ENCODE measurements at places on chromosomes 5 and 9. TPM values are rescaled to one million over a fixed set of nuclear protein-coding genes. Genes with fewer than 3 reads are reported as not detected.

- no peak within 1 kb of the TSS for H3K27ac ChIP-seq
- H3K4me1 ChIP-seq = no peaks in the 10 kb centered on the region
- H3K27me3 ChIP-seq = no peaks in the 10 kb centered on the region
- H3K4me3 ChIP-seq = peak within 1 kb of the TSS; percentile 71
- no peak for DNase-seq
- no peaks in the 10 kb centered on the region for H3K36me3 ChIP-seq
Measured at GRCh38 chr9:36036780-36037548, at the start of gene RECK. TSS of gene RECK (plus strand) at chr9:36036913. CDS start at chr9:36036999, 86 bp downstream.

The EIF4E1B gene
- not detected for total RNA-seq

DNA sequence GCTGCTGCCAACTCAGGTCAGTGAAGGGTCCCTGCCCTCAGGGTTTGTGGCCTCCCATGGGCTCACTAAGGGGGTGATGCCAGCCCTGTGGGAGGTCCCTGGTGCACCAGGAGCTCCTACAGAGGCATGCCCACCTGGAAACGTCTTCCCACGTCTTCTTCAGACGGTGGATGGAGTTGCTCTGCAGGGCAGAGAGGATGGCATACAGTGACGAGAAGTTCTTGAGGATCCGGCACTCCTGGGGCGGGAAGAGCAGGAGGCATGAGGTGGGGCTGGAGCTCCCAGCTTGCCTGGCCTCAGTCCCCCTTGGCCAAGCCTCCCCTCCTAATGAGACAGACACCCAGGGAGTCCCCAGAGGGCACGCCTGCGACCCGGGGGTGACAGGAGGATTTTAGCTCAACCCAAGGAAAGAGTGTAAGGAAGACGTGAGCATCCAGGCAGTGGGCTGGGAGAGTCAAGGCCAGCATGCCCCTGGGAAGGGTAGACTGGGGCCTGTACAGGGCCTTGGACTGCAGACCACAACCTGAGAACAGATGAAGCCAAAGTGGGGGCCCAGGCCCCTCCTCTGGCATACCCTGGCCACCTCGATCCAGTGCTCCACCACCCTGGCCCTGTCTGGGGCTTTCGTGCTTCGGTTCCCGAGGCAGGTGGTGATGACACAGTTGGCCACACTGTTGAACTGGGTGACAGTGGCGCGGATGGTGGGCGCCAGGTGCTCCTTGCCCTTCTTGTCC is 14.4 kb downstream of the RALGDS start:
- H3K36me3 ChIP-seq = peaks cover 43% of the 10 kb centered on the region
- no peaks in the 10 kb centered on the region for H3K27me3 ChIP-seq
- H3K27ac ChIP-seq = no peak overlapping the region
- no peaks in the 10 kb centered on the region for H3K4me1 ChIP-seq
- no peak for DNase-seq

DNA sequence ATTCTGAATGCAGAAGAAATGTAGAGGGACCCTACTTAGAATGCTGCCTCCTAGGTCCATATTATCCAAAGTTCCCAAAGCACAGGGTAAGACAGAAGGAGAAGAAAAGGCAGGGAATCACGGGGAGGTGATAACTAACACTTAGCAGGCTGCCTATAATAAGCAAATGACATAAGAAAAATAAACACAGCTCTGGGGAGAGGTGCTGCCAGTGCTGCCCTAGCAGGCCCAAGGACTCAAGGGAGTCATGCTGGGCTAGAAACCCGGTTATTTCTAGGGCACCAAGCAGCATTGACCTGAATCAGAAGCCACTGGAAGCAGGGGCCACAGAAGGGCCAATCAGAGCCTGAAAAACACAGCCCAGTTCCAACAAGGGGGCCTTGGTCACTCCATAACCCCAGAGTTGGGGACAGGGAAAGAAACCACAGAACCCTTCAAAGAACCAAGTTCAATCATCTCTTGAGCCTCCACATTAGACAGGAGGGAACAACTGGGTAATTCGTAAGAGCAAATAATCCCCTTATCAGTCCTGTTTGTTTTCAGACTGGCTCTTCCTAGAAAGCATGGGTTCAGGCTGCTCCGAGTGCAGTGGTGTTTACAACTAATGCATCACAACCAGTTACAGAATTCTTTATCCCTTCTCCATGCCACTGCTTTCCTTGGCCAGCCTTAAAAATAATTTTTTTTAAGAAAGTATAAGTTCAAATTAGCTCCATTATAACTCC is 24.0 kb downstream of the NRG2 start:
- no peaks in the 10 kb centered on the region for H3K27me3 ChIP-seq
- no peaks in the 10 kb centered on the region for H3K4me1 ChIP-seq
- H3K36me3 ChIP-seq = no peaks in the 10 kb centered on the region
- H3K4me3 ChIP-seq = no peak overlapping the region
- H3K27ac ChIP-seq = no peak overlapping the region
- no peak for DNase-seq

DNA sequence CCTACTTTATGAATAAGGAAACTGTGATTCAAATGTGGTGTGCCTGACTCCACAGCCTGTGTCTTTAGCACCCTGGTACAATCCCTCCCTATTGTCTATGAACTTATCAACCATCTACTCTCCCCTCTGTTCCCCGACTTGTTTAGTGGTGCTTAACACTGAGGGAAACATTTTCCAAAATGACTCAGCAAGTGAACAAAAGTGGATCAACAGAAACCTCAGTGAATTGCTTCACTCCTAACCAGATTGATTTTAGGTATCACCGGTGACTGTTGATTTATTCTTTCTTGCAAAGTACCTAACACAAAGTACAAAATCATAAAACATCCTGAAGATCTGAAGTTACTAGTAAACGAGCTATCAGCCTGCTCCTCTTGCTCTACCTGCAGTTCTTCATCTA is 42.1 kb upstream of the RAPGEF6 start:
- H3K4me1 ChIP-seq = peaks cover 24% of the 10 kb centered on the region
- no peak overlapping the region for H3K27ac ChIP-seq
- H3K4me3 ChIP-seq = no peak overlapping the region

- H3K36me3 ChIP-seq = no peaks in the 10 kb centered on the region
- H3K27me3 ChIP-seq = no peaks in the 10 kb centered on the region
- H3K27ac ChIP-seq = no peak overlapping the region
Measured at GRCh38 chr5:107400328-107400727, 270.4 kb downstream of the EFNA5 start.

DNA sequence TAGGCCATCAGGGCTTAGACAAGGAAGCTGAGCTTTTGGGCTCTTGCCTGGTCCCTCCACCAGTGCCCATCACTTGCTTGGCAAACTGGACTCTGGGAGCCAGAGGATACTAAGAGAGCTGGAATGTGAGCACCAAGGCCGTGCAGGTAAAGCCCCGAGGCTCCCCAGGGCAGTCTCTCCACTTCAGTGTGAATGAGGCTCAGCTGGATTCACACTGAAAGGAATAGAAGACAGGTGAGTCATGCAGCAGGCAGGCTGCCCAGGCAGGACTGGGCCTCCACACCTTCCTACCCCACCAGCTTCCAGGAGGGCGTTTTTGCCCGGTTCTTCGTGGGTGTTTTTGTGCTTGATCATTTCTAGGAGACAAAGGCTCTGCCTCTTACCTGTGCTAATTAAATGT is 7.3 kb upstream of the CTSV start:
- no peak overlapping the region for H3K27ac ChIP-seq
- no peaks in the 10 kb centered on the region for H3K27me3 ChIP-seq
- H3K4me3 ChIP-seq = no peak overlapping the region
- H3K36me3 ChIP-seq = no peaks in the 10 kb centered on the region
- DNase-seq = no peak
- H3K4me1 ChIP-seq = no peaks in the 10 kb centered on the region

DNA sequence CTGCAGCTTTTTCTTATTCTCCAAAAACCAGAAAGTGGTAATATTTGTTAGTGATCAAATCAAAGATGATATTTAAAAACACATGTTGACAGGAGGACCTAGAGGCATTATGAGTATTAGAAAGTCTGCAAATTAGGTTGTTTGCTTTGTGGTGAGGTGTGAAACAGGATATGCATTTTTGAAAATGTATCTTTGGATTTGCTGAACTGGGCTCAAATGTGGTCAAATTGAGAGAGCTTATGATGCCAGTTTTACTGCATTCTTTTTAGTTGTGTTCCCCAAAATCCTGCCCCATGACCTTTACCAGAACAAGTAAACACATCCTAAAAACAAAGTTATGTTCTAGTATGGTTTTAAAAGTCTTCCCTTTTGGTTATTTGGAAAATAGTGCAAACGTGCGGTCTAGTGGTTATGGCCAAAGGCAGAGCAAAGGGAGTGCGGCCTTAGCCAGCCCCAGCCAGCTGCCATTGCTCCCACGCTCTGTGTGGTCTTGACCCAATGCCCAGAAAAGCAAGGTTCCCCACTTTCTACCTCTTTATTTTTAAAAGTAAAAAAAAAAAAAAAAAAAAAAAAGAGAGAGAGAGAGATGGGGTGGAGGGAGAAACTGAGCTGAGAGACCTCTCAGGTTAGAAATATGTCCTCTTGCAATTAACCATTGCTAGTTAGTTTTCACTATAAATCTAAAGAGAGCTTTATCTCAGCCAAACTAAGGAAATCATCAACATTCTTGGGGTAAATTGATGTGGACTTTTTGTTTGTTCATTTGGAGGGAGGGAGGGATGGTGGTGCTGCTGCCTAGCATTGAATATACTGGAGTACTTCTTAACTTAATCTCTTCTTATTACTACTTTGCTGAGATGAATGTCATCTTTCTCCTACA is 176.6 kb downstream of the ARHGAP26 start:
- H3K36me3 ChIP-seq = no peaks in the 10 kb centered on the region
- no peaks in the 10 kb centered on the region for H3K4me1 ChIP-seq
- H3K4me3 ChIP-seq = no peak overlapping the region
- H3K27ac ChIP-seq = no peak overlapping the region
- DNase-seq = no peak

GRCh38 chr5:78560000-78560855 is 88.3 kb downstream of the LHFPL2 start:
- DNase-seq = no peak
- peaks cover 2% of the 10 kb centered on the region for H3K36me3 ChIP-seq
- no peak overlapping the region for H3K4me3 ChIP-seq
- H3K27ac ChIP-seq = no peak overlapping the region
- H3K27me3 ChIP-seq = no peaks in the 10 kb centered on the region
- no peaks in the 10 kb centered on the region for H3K4me1 ChIP-seq

The PTGS1 gene
- 1.2 TPM for total RNA-seq

DNA sequence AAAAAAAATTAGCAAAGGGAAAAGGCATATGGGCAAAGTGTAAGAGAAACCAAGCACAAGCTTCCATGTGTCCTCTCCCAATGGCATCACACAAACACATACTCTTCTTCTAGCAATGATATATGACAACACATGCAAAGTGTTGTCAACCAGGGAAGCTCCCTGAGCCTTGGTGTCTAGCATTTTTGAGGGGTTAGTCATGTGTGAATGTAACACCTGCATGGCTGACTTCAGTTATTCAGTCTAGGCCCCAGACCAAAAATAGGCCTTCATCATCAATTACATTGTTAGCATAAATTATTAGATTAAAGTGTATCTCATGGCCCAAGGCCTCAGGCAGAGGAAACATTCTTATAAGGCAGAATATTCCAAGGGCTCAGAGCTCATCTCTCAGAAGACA is 450.0 kb downstream of the TLE1 start:
- DNase-seq = no peak
- H3K27ac ChIP-seq = no peak overlapping the region
- H3K36me3 ChIP-seq = no peaks in the 10 kb centered on the region
- no peak overlapping the region for H3K4me3 ChIP-seq

The ARID3C gene
- 0.24 TPM for total RNA-seq

DNA sequence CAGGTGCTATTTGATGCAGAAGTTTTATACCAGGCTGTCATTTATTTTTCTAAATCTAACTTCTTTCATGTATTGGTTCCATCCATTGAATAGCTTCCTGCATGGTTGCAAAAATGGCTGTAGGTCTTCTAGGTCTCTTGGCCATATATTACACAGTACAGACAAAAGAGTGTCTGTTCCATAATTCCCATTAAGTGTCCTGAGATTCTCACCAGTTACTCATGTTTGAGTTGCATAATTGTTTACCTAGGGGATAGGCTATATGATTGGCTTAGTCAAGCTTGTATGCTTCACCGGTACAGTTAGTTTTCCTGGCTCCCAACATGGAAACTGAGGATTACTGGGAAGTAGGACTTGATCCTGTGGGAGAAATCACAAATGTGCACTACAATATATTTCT is 399.4 kb upstream of the NUDT12 start:
- no peaks in the 10 kb centered on the region for H3K36me3 ChIP-seq
- no peaks in the 10 kb centered on the region for H3K4me1 ChIP-seq
- DNase-seq = no peak
- H3K4me3 ChIP-seq = no peak overlapping the region
- no peaks in the 10 kb centered on the region for H3K27me3 ChIP-seq

GRCh38 chr5:34716986-34717385 is 60.9 kb downstream of the RAI14 start:
- H3K4me3 ChIP-seq = no peak overlapping the region
- no peaks in the 10 kb centered on the region for H3K4me1 ChIP-seq
- no peaks in the 10 kb centered on the region for H3K27me3 ChIP-seq

DNA sequence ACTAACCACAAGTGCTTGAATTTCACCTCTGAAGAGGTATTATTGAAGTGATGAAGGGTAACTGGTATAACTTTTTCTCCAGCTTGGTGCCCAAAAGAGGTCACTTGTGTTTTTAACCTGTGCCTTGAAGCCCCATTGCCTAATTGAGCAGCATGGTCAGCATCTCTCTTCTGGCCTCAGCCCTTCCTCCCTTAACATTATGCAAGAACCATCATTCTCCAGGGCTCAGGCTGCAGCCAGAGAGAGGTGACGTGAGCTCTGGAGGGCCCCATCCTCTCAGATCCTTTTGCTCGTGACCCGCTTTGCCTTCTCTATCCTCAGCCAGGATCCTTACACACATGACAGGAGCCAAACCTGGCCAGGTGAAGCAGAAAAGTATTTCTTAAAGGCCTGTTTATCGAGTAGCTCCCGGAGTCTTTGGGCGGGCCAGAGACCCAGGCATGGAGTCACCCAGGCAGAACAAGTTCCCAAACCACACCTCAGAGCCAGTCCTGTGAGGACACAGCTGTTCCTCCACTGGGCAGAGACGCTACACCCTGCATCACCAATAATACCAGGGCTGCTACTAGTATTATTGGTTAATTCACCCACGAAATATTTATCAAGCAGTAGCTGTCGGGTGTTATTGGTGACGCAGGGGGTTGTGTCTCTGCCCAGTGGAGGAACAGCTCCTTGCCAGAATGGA is 29.6 kb upstream of the BOD1 start:
- no peak overlapping the region for H3K27ac ChIP-seq
- no peak for DNase-seq
- no peaks in the 10 kb centered on the region for H3K36me3 ChIP-seq
- H3K27me3 ChIP-seq = no peaks in the 10 kb centered on the region
- no peak overlapping the region for H3K4me3 ChIP-seq

Measured in GM12878 (cell line).